Stimulated activated CD8-positive, alpha-beta memory T cell treated with anti-CD3 and anti-CD28 coated beads, Interleukin-15, amount 100 ng/mL, for 4 hours (primary cell): ENCODE measurements at places on chromosomes 4 and X.

DNA sequence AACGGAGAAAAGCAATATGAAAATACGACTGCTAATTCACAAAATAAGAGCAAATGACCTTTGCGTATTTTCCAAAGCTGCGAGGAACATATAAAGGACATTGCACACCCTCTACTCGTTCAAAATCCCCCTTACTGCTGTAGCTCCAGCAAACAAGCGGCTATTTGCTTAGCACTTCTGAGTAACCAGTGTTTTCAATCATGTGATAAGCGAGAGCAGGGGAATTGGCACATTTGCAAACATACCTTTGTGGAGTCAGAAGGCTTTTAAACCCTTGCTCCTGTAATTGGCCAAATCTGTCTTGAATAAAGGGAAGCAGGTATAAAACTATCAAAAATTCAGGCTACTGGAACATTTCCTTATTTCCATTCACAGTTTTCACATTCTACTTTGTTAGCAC lies 610.2 kb downstream of the UBE2NL start:
- DNase-seq, result no peak

GRCh38 chr4:53916431-53916889 lies 147.9 kb downstream of the CHIC2 start:
- DNase-seq, result no peak

- no peak for DNase-seq
Measured at GRCh38 chr4:88705805-88706492, 8.3 kb upstream of the NAP1L5 start.

DNA sequence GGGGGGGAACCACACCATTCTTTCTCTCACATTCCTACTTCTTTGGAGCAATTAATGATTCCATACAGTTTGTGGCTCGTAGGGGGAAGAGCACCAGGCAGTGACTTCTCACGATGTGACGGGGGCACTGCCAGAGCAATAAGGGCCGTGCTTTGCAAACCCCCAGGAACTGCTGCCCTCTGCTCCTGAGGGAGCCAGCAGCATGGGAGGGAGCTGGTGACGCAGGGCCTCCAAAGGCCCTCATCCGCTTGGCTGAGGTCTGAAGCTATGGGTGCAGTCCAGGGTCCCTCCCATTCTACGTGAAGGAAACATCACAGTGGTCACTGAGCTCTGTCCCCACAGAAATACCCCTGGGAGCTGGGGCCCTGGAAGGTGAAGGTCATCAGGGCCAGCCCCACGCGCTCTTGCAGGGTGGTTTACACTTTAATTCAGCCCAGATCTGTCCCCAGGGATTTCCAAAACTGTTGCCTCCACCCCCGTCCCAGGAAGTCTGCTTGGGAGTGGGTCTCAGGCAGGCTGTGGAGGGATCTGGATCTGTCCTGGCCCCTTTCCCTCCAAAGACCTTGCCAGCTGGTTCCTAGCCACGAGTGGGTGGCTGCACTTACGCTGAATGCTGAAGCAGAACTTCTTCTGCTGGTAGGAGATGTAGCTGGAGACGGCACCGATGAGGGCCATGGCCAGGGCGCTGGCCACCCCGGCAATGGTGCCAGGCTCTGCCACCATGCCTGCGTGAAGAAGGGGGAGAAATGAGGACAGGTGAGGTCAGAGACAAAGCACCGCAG lies 82.6 kb downstream of the MTMR1 start:
- no peak for DNase-seq

DNA sequence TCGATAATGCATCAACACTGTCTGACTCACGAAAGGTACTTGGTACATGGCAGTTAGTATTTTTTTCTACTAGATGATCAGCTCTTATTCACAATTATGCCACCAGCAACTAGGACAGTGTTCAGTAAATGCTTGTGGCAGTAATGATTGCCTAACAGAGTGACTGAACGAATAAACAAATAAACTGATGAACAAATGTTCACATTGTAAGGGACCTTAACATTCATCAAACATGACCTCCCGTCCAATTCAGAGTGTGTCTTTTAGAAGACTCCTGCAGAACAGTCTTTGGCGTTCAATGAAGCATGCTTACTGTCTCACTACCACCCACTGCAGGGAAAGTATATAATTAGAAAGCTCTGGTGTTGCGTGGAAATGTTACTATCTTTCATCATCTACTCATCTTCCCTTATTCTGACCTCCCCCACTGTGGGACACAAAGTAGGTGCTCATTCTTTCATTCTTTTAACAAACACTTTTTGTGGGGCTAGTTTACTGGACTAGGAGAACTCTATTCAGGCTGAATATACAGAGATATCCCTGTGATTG lies 319.3 kb downstream of the RAB28 start:
- no peak for DNase-seq

DNA sequence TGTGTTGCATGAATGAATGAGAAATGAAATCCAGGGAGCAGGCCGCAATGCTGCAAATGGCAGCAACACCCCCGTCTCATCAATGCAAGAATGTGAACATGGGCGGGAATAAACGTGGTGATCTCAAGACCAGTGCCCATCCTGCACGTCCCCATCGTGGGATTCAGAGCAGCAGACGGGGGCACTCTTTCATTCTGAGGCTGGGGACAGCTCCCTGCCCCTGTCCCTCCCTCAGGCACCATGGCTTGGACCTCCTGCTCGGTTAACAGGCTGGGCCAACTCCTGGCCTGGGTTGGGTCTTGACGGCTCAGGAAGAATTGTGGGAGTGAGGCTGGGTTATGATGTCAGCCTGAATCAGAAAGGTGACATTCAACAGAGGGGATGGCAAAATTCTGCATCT lies 78.9 kb downstream of the NSUN7 start:
- DNase-seq, result no peak

- DNase-seq, result no peak
Measured at GRCh38 chr4:14130551-14130950, 503.0 kb upstream of the BOD1L1 start.

DNA sequence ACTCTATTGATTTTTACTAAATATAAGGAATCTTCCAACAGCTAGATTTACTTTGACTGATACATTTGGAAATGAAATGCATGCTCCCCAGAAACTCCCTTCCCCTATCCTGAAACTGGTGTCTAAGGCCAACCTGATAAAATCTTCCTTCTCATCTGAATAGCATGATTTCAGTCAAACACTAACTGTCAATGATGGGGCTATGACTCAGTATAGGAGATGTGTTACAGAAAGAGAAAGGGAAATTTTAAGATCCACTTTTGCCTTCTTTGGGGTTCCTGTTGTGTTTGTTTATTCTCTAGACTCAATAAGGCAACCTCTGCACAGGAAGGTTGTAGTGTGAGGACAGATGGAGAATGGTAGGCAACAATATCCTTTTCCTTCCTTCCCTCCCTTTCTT lies 160.7 kb downstream of the MOSPD2 start:
- DNase-seq, result no peak

- no peak for DNase-seq
Measured at GRCh38 chrX:103631145-103631544, 2.4 kb downstream of the TCEAL1 start.
